Lung microvascular endothelial cell (primary cell): ENCODE measurements at places on chromosomes 12 and 14. TPM values are rescaled to one million over a fixed set of nuclear protein-coding genes. Genes with fewer than 3 reads are reported as not detected.

The OASL gene
- total RNA-seq: under 0.01 and 0.22 TPM in 2 replicates

The FAM90A1 gene
- total RNA-seq: under 0.01 TPM in 1 of 2 replicates, not detected in the other

The PKP2 gene
- total RNA-seq: 3.1 and 4.6 TPM in 2 replicates

The PLEKHA5 gene
- 7.0 and 11.9 TPM in 2 replicates for total RNA-seq

The FLVCR2 gene
- total RNA-seq: 0.79 and 1.3 TPM in 2 replicates

DNA sequence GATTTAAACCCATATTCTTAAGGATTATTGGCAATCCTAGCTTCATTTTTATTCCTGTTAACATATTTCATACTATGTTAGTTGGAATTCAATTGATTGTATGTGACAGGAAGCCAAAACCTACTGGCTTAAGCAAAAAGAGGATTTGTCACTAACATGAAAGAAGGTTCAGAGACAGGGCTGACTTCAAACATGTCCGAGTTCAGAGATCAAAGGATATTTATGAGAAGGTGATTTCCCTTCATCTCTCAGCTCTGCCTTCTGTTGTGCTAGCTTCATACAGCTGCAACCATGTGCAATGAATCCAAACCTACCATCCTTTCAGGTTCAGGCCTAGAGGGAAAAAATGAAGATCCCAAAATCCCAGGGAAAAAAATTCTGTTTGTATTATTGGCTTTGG, 349.7 kb downstream of the ATP23 start:
- no peak for DNase-seq

- no peak for DNase-seq
Observed at GRCh38 chr12:11697131-11697530, 47.7 kb downstream of the ETV6 start.

GRCh38 chr12:45216230-45216982, 511 bp downstream of the ANO6 start:
- DNase-seq: peak; percentile 75

- DNase-seq: peak; percentile 87
Observed at GRCh38 chr14:76844223-76844622, 18.0 kb downstream of the LRRC74A start.

DNA sequence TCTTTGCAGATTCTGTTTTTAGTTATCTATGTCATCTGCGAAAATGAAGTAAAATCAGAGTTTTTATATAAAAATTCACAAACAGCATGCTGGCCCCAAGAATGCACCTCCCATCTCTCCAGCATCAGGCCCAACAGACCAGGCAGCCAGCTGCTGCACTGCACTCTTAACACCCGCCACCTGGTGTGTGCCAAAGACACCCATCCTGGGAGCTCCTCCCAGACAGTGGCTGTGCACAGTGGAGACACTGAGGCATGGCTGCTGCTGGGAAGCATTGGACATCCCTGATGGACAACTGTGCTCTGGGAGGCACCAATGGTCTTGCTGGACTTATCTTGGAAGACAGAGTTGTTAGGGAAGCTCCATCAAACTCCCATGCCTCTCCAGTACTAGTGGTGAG, 817.2 kb downstream of the TMEM121 start:
- no peak for DNase-seq

DNA sequence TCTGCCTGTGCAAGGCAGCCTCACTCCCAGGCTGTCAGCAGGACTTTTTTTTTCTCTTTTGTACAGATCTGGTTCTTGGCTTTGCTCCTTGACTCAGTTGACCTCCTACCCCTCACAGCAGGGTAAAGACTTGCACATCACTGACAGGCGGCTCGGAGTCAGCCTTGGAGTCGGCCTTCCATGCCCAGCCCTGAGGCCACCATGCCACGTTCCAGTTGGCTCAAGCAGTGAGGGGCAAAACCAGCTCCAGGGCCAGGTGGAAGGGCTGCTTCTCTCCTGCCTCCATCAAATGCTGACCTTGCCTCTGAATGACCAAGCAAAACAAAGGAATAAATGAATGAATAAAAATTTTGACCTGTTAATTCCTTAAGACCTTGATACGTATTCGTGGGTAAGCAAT, 27.6 kb downstream of the JAG2 start:
- DNase-seq: no peak

GRCh38 chr14:79641371-79641770, 569.9 kb downstream of the DIO2 start:
- no peak for DNase-seq

- DNase-seq: peak; percentile 57
Observed at GRCh38 chr12:65741656-65742017, 82.6 kb upstream of the HMGA2 start.

- DNase-seq: no peak
Observed at GRCh38 chr14:47917344-47917954, 242.0 kb upstream of the MDGA2 start.

DNA sequence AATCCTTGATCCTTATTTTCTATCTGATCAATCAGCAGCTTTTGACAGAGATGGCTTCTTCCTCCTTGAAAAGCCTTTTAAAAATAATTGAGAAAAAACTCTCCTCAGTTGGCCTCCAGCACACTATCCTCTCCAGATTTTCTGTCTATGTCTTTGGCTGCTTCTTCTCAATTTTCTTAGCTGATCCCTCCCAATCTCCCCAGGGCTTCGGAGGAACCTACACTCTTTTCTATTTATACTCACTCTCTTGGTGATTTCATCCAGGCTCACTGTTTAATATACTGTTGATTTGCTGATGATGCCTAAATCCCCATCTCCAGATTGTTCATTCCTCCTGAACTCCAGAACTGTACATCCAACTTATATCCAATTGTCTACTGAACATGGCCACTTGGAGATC, 54.8 kb downstream of the RDH12 start:
- no peak for DNase-seq

DNA sequence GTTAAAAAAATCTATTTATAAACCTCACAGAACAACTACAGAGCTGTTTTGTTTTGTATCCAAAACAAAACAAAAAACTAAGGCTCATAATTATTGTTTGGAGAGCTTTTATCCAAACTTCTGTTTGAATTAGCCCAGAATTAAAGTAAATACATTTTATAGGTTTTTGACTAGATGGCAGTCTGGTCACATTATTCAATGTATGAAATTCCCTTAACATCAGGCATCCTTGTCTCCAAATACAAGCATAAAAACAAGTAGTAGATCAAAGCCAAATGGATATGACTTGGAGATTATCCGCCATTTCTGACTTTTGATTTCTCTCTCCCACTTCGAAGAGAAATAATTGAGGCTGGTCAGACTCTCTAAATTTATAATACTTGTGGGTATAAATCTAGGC, 63.5 kb downstream of the SLC38A1 start:
- DNase-seq: no peak
